ENCODE measurements at places on chromosomes 2 and 18. TPM values are rescaled to one million over a fixed set of nuclear protein-coding genes. Genes with fewer than 3 reads are reported as not detected.

ANKRD53 gene
- not detected for total RNA-seq

EFR3B gene
- 12.8 TPM for total RNA-seq

CRYBA2 gene
- not detected for total RNA-seq

PJVK gene
- 0.70 TPM for total RNA-seq

NT5C1B gene
- not detected for total RNA-seq

OTOS gene
- total RNA-seq, result not detected

GALNT14 gene
- 47.5 TPM for total RNA-seq

Data from A549 treated with RU486 at 1 μM for 4 hours (cell line).